ENCODE measurements at places on chromosomes 3 and 15.

DNA sequence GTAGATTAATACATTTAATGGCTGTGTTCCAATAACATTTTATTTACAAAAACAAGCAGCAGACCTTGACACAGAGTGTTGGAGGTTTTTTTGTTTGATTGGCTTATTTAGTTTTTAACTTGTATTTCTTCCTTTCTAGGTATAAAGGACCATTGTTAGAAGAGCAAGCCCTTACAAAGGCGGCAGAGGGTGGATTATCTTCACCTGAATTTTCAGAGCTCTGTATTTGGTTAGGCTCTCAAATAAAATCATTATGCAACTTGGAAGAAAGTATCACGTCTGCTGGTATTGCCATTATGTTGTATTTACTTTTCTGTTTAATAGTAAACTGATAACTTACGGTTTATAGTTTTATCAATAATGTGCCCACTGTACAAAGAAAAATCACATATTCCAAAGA lies 10.0 kb downstream of the FAM98B start:
- DNase-seq = no peak

DNA sequence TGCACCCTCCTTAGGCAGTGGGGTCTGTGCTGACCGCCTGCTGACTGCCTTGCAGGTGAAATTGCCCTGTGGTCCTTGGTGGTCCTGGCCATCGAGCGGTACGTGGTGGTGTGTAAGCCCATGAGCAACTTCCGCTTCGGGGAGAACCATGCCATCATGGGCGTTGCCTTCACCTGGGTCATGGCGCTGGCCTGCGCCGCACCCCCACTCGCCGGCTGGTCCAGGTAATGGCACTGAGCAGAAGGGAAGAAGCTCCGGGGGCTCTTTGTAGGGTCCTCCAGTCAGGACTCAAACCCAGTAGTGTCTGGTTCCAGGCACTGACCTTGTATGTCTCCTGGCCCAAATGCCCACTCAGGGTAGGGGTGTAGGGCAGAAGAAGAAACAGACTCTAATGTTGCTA lies 2.4 kb downstream of the RHO start:
- DNase-seq = no peak

DNA sequence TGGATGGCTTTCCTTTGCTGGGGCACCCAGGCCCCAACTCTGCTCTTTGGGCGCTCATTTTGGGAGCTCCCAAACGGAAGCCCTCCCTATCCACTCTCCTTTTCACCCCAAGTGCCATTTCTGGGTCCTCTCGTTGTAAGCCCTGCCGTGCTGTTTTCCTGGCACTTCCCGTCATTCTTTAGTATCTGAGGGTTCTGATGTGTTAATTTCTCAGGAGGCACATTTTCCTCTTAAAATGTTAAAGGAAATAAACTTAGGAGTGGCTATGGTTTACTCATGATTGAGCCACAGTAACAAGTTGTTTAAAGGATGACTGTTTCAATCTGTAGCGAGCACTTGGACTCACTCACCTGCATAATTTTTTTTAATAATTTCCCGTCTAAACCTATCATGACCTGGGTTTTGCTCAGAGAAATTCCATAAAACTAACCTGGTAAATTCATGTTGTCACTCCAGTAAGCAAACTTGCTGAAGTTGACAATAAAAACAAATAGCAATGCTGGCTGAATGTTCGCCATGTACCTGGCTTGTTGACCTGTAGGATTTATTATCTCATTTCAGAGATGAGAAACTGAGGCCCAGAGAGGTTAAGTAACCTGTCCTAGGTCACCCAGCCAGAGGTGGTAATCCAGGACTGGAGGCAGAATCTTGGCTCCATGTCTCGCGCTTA lies 10.6 kb downstream of the ALDH1A3 start:
- DNase-seq = no peak

DNA sequence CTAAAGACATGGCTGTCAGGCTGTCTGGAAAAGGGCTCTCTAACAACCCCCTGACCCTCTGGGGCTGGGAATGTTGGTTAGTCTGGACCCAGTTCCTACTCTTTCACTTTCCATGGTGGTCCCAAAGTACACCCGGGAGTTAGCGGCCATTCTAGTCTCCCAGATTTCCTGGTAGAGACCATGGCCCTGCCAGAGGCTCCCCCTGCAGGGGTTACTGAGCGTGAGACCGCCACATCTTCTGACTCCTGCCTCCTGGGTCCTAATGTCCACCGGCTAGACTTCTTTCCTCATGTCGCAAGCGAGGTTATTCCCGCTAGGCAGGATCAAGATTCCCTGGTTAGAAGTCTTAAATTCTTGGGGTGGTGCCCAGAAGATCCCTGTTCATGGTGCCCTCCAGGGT lies 540.0 kb upstream of the ROBO1 start:
- DNase-seq = no peak

DNA sequence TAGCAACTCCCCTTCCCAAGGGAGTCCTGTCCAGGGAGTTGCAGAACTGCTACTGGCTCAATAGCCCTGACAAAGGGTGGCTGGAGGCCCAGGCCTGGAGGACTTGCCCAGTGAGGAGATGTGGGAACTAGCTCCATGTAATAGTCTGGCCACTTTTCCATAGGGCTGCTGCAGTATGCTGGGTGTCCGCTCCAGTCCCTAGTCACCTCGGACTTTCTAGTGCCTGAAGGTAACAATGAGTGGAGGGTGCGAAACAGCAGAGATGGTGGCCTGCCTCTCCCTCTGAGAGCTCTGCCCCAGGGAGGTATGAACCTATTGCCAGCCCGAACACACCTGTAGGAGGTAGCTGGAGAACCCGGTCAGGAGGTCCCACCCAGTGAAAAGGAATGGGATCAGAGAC lies 42.0 kb upstream of the GCSAM start:
- DNase-seq = no peak

- no peak for DNase-seq
Measured at GRCh38 chr3:297585-297984, 101.0 kb downstream of the CHL1 start.

GRCh38 chr3:23659274-23659673 lies 146.5 kb upstream of the UBE2E1 start:
- no peak for DNase-seq

GRCh38 chr3:20235796-20236195 lies 49.8 kb upstream of the SGO1 start:
- no peak for DNase-seq

GRCh38 chr15:85879334-85880163 lies 84.8 kb upstream of the KLHL25 start:
- DNase-seq = no peak

- peak; percentile 26 for DNase-seq
Measured at GRCh38 chr15:75727851-75728715, 15.4 kb upstream of the CSPG4 start.

GRCh38 chr15:45914425-45914824 lies 279.6 kb downstream of the SQOR start:
- DNase-seq = no peak

GRCh38 chr3:7285505-7285904 lies 424.6 kb downstream of the GRM7 start:
- DNase-seq = no peak

GRCh38 chr15:65512189-65512588 lies 5.3 kb downstream of the DPP8 start:
- DNase-seq = no peak
